Small intestine (tissue), 16 donors: ENCODE measurements at places on chromosomes 2 and 18. TPM values are rescaled to one million over a fixed set of nuclear protein-coding genes. Genes with fewer than 3 reads are reported as not detected.

SERPINB11 gene
- polyA plus RNA-seq = not detected

LANCL1 gene
- polyA plus RNA-seq = 41.3 TPM

DNA sequence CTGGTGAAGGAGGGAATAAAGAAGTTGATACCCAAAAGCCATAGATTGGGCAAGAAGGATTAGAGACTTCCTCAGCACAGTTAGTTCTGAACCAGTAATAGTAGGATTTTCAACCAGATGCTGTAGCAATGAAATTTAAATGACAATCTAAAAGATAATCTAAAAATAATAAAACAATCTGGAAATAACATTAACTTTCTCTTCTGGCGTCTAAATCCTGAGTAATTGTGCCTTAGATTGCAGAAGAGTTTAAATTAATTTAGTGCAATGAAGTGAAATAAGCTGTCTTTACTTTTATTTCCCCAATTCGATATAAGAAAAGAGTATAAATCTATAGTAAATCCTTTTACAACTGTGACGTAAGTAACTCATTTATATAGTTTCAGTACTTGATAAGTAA lies 186.8 kb upstream of the DOK6 start:
- DNase-seq = no peak

DNA sequence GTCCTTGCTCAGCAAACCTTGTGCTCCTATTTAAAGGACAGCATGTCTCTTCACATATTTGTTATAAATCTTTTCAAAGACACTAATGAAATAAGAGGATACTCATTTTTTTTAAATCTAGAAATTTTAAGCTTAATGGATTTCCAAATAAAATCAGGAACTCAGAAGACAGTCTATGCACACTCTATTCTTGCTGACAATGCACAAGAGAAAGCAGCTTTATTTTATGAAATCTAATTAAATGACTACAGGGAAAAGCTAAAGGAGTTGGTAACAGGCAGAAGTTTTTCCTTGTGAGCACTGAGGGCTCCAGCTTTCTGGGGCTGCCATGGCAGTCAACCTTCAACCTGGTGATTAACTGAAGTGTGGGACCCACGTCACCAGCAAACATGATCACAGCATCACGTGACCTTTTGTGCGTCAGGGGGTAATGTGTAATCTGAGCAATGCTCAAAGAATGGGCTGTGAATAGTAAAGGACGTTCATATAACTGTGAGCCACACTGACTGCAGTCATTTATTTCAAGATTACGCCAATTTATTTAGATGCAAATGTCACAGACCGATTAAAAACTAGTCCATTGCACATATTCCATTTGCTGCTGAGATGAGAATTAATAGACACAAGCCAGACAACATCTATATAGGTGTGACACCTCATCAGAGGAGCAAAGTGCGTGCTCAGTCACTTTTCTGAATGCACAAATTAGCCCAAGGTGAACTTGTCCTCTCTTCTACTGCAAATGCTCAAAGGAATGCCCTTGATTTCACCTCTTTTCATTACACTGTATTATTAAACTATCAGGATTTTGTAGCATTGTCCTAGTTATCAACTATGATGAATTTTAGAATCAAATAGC lies 11.6 kb upstream of the DNER start:
- DNase-seq = peak; percentile 6

RNU2-63P gene
- polyA plus RNA-seq = not detected

DNA sequence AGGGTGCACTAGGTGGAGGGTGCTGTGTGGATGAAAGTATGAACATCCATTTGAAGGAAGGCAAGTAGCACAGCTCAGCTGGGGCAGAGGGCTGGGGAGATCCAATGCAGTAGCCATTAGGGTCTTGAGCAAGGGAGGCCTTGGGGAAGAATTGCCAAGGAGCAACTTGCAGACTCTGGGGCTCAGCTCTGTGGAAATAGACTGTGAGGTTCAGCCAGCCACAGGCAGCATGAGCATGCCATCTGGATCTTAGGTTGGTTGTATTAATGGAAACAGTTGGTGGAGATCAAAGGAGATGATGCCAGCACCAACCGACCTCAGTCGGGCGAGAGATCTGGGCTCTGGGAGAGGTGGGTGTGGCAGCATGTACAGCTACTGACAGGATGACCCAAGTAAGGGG lies 5.6 kb downstream of the ZAP70 start:
- no peak for DNase-seq

- no peak for DNase-seq
Observed at GRCh38 chr2:196604196-196604595, 35.3 kb upstream of the CCDC150 start.
